ENCODE measurements at places on chromosomes 12 and 14.

- DNase-seq: no peak
Observed at GRCh38 chr14:77309131-77309530, 11.6 kb downstream of the POMT2 start.

DNA sequence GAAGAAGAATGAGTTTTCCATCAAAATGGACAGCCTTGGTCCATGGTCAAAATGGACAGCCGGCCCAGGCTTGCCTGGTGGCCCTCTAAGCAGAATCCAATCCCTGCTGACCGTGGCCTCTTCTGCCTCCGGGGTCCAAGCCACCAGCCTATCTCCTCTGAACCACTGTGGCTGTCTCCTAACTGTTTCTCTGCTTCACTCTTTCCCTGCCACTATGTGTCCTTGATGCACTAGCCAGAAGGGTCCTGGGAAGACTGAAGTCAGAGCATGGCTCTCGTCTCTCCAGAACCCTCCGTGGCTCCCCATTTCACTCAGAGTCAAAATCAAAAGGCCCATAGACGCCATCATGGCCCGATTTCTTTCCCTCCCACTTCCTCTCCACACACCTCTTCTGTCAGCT lies 8.5 kb upstream of the FZD10 start:
- no peak for DNase-seq

DNA sequence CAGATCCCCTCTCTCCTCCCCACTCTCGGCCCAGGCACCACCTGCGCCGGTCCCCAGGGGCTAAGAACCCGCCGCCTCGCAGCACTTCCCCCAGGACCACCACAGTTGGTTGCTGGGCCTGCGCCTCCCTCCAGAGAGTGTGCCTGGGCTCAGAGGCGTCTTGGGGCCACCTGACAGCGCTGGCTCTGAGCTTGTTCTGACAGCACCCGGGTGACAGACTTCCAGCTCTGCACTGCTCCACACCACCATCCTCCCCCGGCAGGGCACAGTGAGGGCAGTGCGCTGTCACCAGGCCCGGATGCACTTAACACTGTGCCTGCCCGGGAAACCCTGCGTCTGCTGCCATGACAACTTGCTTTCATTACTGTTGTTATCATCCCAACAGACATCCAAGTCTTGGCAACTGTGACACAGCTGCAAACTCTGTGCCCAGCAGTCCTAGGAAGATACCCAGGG lies 6.6 kb downstream of the BRF1 start:
- DNase-seq: peak; percentile 29

- no peak for DNase-seq
Observed at GRCh38 chr12:78331181-78331580, 500.5 kb downstream of the NAV3 start.

DNA sequence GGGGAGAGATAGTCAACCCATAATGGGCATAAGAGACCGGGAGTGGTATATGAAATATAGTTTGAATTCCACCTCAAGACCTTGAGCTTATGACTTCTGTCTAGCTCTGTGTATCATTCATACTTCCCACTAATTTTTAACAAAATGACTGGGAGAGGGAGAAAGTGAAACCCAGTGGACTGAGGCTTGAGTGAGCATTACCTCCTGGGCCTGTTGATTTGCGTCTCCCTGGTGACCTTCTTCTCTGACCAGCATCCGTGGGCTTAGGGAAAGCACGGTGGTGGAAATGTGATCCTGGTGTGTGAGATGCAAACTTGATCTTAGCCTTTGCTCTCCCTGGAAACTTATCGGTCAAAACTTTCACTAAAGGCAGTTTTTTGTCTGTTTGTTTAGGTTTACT lies 207.9 kb upstream of the BCL2L14 start:
- DNase-seq: no peak

- no peak for DNase-seq
Observed at GRCh38 chr14:81312289-81312876, 87.7 kb downstream of the STON2 start.

GRCh38 chr14:34593740-34594375 lies 36.1 kb downstream of the SNX6 start:
- no peak for DNase-seq

- no peak for DNase-seq
Observed at GRCh38 chr12:68617160-68617926, 6.6 kb downstream of the RAP1B start.

DNA sequence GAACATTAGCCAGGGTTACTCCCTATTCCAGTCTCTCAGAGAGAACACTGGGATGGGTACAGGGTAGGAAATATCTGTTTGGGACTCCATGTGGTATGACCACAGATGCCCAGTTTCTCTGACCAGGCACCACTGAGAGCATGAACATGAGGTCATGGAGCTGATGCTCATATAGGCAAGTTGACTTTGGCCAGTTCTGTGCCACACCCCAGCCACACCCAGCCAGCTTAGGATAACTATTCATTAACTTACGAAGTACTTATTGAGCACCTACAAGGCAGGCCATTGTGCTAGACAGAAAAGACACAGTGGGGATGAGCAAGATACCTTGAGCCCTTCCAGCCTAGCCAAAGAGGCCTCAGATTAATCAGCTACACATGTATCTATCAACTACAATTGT lies 262.5 kb downstream of the DPF3 start:
- DNase-seq: no peak

DNA sequence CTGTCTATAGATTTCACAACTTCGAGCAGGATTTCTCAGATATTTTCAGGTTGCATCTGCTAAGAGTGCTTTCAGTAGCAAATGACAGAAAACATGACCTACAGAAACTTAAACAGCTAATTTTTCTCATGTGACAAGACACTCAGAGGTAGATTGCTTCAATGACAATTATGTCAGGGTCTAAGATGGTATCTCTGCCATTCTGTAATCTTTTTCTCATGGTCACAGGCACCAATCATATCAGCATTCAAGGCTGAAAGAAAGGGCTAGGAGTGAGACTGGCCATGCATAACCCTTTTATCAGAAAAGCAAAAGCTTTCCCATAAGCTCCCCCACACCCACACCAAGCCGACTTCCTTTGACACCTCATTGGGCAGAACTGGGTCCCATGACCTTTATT lies 450.5 kb upstream of the FAR2 start:
- no peak for DNase-seq

DNA sequence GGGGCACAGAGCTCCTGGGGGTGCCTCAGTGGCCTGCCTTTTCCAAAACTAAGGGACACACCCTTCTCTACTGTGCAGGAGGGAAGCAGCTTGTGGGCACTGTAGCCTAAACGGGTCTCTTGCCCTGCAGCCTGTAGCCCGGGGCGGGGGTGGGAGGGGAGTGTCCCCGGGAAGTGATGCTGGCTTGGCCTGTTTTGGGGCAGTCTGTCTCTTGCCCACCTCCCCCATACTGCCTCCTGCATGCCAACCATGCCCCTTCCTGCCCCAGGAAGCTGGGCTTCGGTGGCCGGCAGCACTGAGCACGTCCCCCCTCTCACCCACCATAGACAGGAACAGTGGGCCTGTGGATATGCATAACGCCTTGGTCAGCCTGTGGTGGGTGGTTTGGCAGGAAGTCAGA lies 43.4 kb downstream of the PRIMA1 start:
- no peak for DNase-seq

DNA sequence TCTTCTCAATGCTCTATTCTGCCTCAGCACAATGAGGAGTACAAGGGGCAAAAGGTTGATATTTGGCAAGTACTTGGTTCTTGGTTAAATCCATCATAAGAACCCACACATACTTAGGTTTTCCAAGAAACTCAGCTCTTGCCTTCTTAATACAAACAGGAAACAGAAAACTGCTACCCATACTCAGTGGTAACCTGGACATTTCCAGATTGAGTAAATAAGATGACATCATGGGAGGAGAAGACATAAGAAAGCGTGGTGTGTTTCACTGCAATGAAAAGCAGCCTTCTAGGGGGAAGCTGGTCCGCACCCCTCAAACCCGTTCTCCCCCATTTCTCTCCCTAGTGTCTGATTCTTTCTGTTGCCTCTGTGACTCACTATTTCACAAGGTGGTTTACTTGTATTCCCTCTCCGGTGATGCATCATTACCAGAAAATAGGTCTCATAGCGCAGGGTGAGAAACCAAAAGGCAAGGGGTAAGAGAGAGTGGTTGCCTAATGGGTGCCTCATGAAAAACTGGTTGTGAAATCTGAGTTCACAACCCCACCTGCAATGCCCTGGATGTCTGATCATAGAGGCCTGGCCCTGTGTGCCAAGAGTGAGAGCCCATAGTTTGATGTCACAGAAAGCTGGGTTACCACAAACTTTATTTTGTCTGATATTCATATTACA lies 326.5 kb upstream of the TBX3 start:
- DNase-seq: no peak

GRCh38 chr14:65989981-65990380 lies 496.2 kb upstream of the CCDC196 start:
- no peak for DNase-seq

DNA sequence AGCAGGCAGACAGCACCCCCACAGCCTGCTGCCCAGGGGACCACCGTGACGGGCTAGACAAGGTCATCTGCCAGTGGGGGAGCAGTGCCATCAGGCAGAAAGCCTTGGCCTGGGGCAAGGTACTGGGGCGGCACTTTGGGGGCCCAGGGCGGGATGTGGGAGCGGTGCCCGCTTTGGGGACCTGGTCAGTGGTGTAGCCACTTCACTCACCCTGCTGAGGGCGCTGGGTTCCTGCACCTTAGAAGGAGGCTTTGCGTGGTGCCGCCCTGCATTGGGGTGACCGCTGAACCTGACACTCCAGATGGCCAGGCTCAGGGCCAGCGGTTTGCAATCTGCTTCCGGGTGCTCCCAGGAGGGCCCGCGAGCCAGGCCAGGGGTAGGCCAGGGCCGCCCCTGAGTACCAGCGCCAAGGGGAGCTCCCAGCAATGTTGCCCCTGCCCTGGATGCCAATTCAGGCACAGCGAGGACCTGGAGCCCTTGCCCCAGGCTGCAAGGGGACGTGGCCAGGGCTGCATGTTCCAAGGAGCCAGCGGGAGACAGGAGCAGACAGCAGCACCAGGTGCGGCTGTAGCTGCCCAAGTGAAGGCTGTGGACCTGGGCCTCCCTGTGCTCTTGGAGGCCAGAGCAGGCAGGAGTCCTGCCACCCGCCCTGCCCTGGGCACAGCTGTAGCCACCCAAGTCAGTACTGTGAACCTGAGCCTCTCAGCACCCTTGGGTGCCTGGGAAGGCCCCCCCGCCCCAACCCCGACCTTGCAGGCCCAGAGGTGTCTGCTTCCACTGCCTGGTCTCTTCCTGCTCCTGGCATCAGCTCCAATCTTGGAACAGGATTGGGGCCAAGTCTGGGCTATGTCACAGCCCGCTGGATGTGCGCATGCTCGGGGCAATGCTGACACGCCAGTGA lies 550.7 kb downstream of the SLC6A15 start:
- DNase-seq: no peak

DNA sequence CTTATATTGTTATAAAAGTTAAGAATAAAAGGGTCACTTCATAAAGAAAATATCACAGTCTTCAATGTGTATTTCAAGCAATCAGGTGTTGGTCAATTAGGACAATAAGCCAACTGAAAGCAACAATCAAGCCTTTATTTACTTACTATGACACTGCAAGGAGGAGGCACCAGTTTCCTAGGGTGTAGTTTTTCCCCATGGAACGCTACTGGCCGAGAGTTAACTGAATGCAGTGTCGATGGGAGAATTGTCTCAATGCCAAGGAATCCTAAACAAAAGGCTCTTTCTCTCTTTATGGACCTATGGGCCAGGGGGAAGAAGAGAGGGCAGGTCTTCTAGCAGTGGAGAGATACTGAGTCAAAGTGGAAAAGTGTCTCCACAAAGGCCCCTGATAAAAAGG lies 142.4 kb downstream of the CMAS start:
- no peak for DNase-seq

GRCh38 chr14:35164849-35165248 lies 42.5 kb downstream of the PRORP start:
- no peak for DNase-seq

DNA sequence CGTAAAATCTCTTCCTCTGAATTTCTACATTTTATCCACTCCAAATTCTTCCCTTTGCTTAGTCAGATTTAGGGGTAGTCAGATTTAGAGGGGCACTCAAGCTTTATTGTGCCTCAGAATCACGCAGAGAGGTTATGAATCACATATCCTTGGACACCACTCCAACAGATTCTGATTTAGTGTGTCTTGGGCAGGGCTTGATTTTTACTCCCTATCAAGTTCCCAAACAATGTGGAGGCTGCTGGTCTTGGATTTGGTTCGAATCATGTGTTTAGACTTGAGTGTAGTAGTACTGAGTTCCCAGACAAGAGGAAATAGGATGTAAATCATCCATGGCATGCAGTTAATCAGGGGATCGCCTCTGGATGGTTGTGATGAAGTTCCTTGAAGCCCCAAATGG lies 298.1 kb upstream of the CLEC14A start:
- no peak for DNase-seq

DNA sequence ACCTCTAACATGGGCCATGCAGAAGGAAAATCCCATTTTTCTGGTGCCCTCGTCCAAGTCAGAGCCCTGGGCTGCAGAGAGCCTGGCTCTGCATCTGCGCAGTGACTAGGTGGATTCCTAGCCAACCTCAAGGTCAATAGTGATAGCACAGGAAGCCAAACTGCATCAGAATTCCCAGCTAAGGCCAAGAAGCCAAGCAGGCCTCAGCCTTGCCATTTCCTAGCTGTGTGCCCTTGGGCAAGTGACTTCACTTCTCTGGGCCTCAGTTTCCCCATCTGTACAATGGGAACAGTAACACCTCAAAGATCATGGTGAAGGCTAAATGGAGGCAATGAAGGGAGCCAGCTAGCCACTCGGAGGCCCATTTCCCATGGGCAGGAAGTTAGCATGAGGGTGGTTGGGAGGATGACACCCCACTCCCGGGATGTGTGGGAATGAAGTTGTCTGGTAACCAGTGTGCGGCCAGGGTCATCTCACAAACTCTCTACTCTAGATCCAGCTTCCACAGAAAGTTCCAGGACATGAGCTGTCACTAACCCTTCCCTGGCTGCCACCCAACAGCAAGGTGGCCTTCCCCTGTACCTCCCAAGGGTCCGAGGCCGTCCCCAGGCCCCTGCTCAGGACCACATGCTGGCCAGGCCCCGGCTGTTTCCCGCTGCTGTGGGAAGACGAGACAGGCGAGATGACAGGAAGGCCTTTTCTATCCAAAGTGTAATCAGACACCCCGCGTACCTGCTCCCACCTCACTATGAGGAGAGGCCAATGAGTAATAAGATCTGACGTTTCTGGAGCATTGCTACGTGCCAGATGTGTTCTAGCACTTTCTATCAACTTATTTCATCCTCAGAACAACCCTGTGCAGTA lies 125.7 kb downstream of the SCARB1 start:
- no peak for DNase-seq

DNA sequence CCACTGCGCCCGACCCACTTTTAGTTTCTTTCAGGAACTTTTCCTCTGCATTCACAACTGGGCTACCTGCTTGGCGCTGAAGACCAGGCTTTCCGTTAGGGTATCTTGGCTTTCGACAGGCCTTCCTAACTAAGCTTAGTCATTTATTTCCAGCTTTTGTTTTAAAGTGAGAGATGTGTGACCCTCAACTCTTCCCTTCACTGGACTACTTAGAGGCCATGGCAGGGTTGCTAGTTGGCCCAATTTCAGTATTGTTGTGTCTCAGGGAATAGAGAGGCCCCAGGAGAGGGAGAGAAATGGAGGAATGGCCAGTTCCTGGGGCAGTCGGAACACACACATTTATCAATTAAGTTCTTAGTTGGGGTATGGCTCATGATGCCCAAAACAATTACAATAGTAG lies 10.4 kb downstream of the MTA1 start:
- DNase-seq: no peak

- no peak for DNase-seq
Observed at GRCh38 chr14:72057701-72058285, 125.6 kb downstream of the RGS6 start.
